ENCODE measurements at places on chromosomes 7 and 10. TPM values are rescaled to one million over a fixed set of nuclear protein-coding genes. Genes with fewer than 3 reads are reported as not detected.

DNA sequence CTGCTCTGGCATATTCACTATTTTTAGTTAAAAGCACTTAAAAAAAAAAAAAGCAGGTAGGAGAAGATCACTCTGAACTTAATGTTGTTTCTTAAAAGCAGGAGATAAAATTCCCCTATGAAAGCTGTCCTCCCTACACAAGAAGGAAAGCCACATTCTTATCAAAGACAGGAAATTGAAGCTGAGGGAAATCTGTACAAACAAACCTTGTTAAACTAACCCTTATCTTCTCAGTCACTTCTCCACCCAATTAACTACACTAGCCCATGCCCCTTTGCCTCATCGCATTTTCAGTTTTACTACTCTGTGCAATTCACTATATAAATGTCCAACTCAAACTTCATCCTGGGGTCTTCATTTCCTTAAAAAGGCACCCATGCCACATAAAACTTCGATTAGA, 2.7 kb upstream of the CDCA7L start:
- DNase-seq, result no peak

DNA sequence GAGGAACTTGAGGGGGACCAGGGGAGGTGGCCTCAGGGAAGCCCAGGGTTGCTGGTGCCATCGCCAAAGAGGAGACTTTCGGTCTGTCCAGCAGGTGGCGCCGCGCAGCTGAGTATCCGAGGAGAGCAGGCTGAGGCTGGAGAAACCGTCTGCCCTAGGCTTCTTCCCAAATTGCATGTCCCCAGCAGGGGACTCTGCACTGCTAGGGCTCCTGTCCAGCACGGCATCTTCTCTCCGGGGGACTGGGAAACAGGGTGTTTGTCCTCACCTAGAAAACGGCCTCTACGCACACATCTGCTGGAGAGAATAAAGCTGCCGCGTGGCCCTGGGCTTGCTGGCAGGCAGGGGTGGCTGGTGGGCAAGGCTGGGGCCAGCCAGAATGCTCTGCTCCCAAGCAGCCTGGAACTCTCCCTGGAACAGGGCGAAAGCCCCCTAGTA, 161.9 kb downstream of the SH2D4B start:
- DNase-seq, result peak; percentile 72

- no peak for DNase-seq
These were observed 249.3 kb upstream of the TCERG1L start for GRCh38 chr10:131560706-131561355.

GRCh38 chr10:86100581-86101061, 266.0 kb downstream of the GRID1 start:
- peak; percentile 23 for DNase-seq

DNA sequence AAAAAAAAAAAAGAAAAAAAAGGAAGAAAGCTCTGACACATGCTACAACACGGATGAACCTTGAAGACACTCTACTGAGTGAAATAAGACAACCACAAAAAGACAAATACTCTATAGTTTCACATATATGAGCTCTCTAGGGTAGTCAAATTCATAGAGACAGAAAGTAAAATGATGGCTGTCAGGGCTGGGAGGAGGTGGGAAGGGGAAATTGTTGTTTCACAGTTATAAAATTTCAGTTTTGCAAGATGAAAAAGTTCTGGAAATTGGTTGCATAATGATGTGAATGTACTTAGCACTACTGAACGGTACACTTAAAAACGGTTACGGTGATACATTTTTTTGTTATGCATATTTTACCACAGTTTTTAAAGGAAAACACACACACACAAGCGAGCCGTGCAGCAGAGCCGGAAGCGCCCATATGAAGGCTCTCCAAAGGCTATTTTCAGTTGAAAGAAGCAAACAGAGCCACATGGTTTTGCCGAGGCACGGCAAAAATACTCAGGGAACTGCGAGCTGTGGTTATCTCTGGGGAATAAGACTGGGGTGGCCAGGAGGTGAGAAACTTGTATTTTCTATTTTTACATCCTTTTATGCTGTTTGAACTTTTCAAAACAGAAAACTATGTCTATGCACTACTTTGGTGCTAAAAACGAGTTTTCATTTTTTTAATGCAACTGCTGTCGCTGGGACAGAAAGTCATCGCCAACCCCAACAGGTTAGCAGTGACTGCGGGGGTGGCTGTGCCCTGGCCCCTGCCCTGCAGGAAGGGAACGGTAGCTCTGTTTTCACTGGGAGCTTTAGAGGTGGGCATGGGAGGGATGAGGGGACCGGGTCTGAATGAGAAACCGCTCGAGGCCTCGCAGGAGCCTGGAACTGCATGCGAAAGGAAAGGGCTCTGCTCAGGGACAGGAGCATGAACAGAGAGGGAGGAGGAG, 132.9 kb downstream of the OAT start:
- DNase-seq, result no peak

DNA sequence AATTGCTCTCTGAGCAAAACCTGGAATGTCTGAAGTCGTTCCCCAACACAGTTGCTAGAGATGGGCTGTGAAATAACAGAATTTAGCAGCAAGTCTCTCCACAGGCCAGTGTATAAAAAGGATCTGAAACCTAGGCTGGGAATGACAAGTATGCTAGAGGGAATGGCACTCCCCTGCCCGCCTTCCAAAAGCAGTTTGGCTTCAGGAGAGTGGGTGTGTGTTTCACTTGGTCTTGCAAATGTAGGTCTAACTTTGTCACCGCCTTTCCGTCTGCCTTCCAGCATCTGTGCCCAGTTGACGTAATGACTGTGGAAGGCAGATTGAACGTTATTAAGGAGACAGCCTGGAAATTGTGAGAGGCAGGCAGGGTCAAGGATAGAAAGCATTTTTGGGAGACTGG, 18.0 kb upstream of the MTURN start:
- DNase-seq, result no peak

DNA sequence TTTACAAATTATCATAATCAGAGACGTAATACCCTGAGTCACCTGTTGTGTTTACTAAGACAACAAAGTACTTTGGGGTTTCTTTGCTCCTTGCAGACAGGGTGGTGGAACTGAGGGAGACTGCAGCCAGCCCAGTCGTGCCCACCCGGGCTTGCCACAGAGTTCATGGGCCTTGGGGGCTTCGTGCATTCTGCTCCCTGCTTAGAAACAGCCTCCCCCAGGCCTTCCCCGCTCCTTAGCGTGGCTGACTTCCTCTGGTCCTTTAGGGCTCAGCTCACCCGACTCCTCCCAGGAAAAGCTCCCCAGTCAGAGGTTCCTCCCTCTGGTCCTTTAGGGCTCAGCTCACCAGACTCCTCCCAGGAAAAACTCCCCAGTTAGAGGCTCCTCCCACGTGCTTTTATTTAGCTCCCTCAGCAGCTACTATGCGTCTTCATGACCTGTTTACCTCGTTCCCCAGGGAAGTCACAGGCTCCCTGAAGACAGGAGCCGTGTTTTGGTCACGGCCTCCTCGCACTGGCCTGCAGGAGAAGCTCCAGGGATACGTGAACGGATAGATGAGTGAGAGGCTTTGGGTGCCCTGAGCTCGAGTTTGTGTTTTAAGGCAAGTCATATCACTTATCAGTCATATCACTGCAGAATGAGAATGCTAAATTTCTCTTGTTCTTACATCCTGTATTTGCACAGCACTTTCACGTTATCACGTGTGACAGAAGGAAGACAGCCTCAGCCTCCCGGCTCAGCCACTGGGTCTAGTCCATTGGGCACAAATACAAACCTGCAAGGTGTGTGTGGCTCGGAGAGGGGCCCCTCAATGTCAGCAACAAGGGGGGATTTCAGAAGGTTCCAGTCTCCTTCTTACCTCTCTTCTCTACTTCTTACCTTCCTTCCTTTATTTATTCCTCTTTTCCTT, 52.7 kb upstream of the VIPR2 start:
- no peak for DNase-seq

DNA sequence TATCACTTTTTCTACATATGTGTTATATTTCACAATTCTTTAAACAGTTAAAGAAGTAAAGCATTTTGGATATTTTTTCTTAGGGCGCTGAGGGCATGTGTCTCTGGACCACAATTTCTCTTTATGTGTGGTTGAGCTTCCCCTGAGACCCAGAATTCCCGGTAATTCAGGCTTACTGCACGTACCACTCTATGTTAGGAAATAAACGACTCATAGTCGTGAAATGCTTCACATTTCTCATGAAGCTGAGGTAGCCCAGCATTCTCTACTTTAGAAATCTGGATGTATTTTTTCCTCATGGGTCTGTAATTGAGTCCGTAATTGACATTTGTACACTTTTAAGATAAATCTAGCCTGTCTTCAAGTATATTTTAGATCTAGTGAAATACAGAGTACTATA, 170.6 kb downstream of the FZD1 start:
- DNase-seq, result no peak

DNA sequence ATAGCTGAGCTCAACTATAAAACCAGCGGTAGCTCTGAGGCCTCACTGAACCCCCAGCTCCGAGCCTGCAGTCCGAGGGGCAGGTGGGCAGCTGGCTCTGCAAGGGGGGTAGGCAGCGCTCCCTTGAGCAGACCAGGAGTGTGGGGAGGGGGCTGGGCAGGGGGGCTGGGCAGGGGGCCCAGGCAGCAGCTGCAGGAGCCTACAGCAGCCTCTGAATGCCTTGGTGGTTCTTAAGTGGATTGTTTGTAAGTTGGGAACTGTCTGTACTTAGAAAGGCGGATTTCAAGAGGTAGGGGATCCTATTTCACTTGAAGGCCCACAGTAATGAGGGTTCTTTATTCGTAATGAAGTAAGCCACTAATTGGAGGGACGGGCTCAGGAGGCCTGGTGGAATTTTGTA, 72.3 kb downstream of the ICA1 start:
- no peak for DNase-seq

KLF14 gene
- not detected for total RNA-seq

SORBS1 gene
- 3.7 TPM for total RNA-seq

HOXA11 gene
- total RNA-seq, result 26.6 TPM

C7orf25 gene
- total RNA-seq, result 2.5 TPM

GFRA1 gene
- total RNA-seq, result not detected

Measured in PC-3 (cell line).